Mucosa of gallbladder (tissue), 1 donor: ENCODE measurements at places on chromosomes 3 and 15. TPM values are rescaled to one million over a fixed set of nuclear protein-coding genes. Genes with fewer than 3 reads are reported as not detected.

SLC35G2 gene
- total RNA-seq: 3.4 TPM

SAMMSON gene
- total RNA-seq: not detected

ADAMTS9 gene
- 8.2 TPM for total RNA-seq

ROPN1 gene
- total RNA-seq: not detected

IQCF5 gene
- not detected for total RNA-seq

COX17 gene
- total RNA-seq: 45.1 TPM

- no peak for DNase-seq
These were observed 143.8 kb downstream of the ATP10A start for GRCh38 chr15:25719101-25719985.

DNA sequence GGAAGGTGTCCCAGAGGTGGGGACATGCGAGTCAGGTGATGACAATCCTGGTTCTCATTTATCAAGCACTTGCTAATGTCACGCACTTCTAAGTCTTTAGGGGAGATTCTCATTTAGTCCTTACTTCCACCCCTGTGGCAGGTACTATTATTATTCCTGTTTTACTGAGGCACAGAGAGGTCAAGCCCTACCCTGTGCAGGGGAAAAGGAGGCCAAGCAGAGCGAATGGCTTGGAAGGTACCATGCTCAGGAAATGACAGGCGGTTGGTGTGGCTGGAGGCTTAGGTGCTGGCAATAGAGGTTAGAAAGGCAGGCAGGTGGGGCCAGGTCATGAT is 268.9 kb downstream of the UACA start:
- DNase-seq: no peak

DNA sequence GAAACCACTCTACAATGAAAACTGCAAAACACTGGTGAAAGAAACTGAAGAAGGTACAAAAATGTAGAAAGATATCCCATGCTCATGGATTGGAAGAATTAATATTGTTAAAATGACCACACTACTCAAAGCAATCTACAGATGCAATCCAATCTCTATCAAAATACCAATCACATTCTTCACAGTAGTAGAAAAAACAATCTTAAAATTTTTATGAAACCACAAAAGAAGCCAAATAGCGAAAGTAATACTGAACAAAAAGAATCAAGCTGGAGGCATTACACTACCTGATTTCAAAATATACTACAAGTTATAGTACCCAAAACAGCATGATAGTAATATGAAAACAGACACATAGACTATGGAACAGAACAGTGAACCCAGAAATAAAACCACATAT is 36.9 kb downstream of the TXNRD3 start:
- no peak for DNase-seq

DNA sequence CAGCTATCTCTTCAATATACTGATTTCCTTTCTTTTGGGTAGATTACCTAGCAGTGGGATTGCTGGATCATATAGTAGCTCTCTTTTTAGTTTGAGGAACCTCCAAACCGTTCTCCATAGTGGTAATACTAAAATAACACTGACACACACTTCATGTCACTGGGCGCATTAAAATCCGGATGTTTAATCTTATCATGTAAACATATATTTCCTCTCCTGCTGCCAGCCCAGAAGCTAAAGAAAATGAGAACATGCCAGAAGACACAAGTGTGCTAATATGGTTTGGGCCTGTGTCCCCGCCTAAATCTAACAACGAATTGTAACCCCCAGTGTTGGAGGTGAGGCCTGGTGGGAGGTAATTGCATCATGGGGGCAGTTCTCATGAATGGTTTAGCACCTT is 23.6 kb upstream of the KCNMB2 start:
- DNase-seq: no peak

- DNase-seq: peak; percentile 87
These were observed at the start of gene CCDC50 for GRCh38 chr3:191328962-191329653. Gene CCDC50, plus strand, starts transcription at chr3:191329394. Its CDS starts 281 bp downstream, at chr3:191329675.

DNA sequence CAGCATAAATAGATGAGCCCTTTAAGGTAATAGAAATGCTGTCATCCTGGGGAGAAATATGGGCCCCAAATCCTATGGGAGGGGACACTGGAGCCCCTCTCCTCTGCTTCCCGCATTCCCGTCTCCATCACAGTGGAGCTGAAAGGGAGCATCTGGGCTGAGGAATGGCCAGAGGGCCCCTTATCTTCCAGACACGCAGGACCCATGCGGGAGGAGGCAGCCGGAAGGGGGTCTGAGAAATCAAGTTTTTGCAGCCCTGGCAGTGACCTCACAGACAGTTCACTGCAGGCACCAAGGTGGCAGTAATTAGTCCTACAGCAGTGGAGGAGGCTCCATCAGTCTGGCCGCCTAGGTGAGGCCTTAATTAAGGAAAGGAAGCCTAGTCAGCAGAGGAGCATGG is 80.2 kb downstream of the RAB11A start:
- no peak for DNase-seq

DNA sequence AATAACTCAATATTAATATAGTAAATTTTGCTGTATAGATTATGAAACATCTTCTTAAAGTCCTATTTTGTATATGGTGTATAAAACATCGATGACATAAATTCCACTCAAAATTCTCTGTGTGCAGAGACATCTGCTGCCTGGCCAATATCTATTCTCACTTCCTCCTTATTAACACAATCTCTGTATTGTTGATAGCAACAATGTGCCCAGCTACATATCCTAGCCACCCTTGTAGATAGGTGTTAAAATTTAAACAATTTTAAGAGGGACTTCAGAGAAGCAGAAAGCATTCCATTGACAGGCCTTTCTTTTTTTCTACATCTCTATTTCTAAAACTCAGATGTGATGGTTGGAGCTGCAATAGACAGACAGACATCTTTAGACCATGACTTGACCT is 72.3 kb downstream of the FGF12 start:
- no peak for DNase-seq

- DNase-seq: no peak
These were observed 813.1 kb downstream of the NAALADL2 start for GRCh38 chr3:175672119-175672689.

DNA sequence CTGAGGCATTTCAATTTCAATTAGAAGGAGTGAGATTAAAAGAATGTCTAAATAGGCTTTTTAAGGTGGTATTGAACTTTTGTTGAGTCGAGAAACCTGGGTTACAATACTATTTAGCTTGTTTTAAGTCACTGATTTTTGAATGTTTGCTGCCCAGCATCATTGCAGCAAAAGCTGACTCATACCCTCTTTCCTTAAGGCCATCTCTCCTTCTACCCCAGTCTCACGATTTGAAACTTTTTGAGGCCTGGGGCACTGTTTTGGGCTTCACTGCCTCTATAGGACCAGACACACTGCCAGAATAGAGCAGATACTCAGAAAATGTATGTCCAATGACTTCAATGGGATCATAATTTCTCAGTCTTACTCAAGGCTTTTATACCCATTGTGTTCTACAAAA is 319.6 kb upstream of the TGFBR2 start:
- DNase-seq: no peak

DNA sequence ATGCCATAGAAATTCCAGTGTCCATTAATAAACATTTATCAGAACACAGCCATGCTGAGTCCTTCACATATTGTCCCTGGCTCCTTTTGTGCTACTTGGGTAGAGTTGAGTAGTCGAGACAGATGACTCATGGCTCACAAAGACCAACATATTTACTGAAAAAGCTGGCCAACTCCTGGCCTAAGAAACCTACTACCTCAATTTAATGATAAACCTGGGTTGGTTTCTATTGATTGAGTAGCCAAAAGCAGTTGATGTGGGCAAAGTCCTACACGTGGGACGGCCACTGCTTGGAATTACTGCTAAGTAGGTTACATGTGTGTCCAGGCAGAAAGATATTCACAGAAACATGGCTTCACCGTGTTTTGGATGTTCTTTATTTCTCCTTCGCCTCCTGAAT is 402.2 kb downstream of the NR2F2 start:
- peak; percentile 77 for DNase-seq

- DNase-seq: no peak
These were observed 21.3 kb upstream of the RFTN1 start for GRCh38 chr3:16534640-16535262.

DNA sequence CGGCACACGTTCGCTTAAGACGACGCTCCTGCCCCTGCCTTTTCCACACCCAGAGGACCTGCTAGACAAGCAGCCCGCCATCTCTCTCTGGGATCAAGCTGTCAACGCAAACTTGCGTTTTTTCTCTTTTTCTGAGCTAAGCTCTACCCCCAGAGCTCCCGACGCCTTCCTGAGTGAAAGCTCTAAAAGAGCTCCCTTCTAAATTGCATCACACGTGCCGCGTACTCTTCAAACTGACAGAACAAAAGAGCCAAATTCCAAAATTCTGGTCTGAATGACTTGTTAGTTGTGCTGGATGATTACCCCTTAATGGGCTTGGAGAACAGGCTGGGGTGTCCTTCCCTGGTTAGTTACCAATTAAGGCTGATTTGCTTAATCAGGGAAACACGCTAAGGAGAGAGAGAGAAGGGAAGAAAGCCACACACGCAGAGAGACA is 81.2 kb downstream of the MDFIC2 start:
- no peak for DNase-seq

DNA sequence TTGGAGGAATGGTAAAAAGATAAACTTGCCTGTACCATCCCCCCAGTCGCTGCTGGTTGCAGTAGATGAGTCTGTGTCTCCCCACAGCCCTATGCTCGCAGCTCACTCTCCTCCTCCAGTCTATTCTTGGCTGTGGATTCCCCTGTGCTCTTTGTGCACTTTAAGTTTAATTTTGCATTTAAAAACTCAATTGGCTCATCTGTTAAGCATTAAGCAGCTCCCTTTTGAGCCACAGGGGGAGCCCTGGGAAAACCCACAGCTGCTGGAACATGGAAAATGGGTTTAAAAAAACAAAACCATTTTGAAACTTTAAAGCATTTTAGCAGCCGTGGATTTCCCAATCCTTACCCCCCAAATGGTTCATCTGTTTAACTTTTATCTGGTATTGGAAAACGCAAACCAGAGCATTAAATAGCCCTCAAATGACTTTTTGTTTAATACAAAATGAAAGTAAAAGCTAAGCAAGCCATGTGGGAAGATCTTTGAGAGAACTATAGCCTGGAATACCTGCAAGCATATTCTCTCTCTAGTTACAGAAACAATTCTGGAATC is 536.9 kb downstream of the ZIC1 start:
- peak; percentile 16 for DNase-seq

DNA sequence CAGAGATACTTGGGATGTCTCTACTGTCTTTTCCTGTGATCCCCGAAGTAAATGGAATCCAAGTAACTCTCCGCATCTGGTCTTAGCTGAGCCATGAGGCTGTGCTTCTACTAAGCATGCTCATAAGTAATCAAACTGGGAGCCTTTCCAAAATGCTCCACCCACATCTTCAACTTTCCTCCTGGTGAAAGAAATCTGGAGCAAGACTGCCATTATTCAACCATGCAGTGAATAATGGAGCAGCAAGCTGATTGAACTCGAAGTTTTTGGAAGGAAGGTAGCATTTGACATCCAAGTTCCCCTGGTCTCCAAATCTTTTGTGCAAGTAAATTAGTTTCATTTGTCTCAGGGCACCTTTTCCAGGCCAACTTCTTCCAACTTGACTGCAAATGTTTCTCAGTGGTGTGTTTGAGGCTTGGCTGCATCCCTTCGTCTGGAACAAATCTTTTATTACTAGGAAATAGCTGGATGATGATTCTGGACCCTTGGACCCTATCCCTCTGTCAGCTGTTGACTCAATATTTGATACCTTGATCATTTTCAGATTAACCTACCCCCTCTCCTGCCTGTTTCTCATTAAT is 19.4 kb downstream of the GXYLT2 start:
- DNase-seq: no peak

DNA sequence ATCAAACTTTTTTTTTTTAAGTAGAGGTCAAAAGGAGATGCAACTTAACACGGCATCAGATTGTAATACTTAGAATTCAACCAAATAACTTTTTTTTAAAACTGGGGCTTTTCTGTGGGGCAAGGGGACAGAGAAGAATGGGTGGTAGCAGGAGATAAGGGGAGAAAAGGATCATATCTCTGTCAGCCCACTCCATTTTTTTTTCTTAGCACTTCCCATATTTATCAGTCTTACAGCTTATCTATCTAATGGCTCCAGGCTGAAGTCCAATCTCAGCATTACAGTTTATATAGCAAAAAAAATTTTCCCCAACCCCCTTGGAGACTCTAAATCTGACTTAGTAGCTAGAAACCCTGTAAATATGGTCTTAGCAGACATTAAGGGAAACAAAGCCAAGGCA is 69.3 kb downstream of the PIK3R4 start:
- no peak for DNase-seq

DNA sequence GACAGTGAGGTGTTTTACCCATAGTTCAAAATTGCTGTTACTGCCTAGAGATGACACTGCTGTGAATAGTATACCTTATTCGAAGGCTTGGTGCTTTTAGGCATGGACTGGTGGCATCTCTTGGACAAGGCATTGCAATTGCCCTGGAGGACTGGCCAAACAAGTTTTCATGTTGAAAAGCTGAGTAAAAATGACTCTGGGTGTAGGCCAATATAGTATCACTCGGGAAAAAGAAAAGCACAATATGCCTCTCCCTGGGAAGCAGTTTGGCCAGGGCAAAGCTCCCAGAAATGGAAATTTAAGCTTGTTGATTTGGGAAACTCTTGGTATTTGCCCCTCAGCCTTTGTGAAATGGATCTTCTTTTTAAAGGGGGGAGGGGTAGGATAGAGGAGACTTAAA is 54.8 kb downstream of the ZNF609 start:
- DNase-seq: no peak

GRCh38 chr15:35134299-35134698 is 49.2 kb upstream of the NANOGP8 start:
- no peak for DNase-seq

GRCh38 chr3:133983126-133983525 is 46.6 kb downstream of the SLCO2A1 start:
- no peak for DNase-seq

DNA sequence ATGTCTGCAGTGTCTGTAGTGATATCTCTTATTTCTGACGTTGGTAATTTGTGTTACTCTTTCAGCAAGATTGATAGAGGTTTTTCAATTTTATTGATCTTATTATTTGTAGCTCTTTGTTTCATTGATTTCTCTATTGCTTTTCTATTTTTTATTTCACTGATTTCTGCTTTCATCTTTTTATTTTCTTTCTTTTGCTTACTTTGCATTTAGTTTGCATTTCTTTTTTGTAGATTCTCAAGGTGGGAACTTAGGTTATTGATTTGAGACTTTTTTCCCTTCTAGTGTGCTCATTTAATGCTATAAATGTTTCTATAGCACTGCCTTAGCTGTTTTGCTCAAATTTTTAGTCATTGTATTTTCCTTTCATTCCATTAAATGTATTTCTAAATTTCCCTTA is 49.5 kb upstream of the GABRG3 start:
- no peak for DNase-seq

DNA sequence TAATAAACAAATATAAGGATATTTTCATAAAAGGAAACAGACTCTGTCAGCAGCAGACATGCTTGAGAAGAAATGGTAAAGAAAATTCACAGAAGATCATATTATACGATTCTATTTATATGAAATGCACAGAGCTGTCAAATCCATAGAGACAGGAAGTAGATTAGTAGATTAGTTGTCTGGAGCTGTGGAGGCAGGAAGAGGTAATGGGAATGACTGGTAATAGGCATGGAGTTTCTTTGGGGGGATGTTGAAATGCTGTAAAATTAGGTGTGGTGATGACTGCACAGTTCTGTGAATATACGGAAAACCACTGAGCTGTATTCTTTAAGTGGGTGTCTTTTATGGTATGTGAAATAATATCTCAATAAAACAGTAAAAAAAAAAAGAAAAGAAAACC is 35.3 kb downstream of the CEP152 start:
- no peak for DNase-seq
